GM13977 (cell line): ENCODE measurements at places on chromosomes 5 and 9.

DNA sequence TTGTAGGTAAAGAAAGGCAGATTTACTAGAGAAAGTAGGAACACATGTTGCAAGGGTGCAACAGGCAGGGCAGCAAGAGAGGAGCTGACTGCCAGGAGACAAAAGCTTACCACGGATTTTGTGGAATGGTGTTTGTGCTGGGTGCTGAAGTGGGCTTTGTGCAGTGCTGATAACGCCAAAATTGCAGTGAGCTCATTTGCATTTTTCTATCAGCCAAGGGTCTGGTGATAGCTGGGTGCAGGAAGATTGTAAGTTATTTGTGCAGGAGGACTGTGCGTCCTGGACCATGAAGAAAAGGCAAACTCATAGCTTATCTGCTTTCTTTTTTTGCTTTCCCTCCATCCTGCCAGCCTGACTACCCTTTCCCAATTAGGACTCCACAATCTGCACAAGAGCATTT, 13.6 kb downstream of the CTSL start:
- no peak for DNase-seq

- DNase-seq = no peak
Measured at GRCh38 chr9:126144603-126145456, 181.8 kb upstream of the MVB12B start.

DNA sequence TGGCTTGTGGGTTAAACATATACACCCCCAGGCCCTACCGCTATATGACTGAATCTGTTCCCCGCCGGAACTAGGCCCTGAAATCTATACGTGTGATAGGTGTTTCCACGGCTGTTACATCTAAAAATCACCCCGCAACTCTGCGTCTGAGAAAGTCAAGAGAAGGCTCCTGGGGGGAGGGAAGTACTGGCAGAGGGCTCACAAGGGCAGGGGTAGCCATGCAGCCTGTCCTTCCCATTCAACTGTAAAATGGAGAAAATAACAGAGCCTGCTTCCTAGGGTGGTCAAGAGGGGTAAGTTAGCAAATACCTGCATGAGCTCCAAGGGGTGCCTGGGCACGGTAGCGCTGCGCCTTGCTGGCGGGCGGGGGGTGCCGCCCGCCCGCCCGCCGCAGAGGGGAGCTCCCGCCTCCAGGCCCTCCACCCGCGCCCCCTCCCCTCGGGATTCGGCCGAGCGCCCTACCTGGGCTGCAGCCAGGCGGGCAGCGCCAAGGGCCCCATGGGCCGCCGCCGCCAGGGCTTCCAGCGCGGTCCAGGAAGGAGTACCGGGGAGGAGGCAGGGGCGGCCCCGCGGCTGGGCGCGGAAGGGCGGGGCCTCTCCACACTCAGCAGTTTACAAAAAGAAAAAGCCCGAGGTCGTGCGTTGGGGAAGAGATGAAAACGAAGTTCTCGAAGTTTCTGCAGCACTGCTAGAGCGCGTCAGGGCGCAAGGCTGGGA, at the start of gene HACD4:
TSS of gene HACD4 (minus strand) at position 550 of the 717 bp plus-strand sequence. CDS start at position 500, 50 bp downstream.
- DNase-seq = peak; percentile 82

DNA sequence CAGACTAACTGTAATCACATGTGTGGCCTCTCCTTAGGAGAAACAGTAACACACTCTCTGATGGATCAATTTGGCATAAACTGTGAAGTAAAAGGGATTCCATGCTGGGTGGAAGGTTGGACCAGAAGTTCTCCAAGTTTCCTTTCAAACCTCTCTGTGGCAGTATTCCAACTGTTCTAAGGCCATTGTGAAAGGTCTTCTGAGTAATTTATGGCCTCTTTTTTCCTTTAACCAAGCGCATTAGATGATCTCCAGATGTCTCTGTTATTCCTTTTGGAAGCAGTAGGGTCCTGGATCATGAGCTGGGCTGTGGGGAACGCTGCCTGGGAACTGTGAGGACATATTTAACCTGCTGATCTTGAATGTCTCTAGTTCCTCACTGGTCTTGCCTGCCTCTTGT, 80.6 kb upstream of the IL6ST start:
- DNase-seq = no peak

GRCh38 chr5:153700940-153701339, 210.5 kb downstream of the GRIA1 start:
- DNase-seq = no peak

- DNase-seq = no peak
Measured at GRCh38 chr9:13049223-13049622, 230.3 kb downstream of the MPDZ start.

- no peak for DNase-seq
Measured at GRCh38 chr9:12759761-12760160, 15.1 kb upstream of the LURAP1L start.

GRCh38 chr5:134079748-134080581, 34.5 kb upstream of the TCF7 start:
- no peak for DNase-seq

DNA sequence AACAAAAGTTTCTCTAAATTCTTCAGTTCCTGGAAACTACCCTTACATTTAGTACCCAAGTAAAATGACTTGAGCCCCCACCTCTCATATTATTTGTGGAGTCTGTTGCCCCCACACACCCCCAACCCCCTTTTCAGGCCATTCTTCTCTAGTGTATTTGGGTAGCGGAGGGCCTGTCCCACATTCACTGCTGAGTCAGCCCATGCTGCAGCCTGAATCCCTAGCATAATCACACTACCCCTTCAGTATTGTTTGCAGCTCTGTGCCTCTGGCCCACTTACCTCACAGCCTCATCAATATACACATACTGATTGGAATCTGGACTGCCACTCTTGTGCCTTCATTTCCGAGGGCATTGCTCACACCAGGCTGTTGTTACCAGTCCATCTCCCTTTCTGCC, 26.8 kb downstream of the RGS7BP start:
- no peak for DNase-seq

- DNase-seq = no peak
Measured at GRCh38 chr5:127440831-127441230, 76.6 kb upstream of the PRRC1 start.

DNA sequence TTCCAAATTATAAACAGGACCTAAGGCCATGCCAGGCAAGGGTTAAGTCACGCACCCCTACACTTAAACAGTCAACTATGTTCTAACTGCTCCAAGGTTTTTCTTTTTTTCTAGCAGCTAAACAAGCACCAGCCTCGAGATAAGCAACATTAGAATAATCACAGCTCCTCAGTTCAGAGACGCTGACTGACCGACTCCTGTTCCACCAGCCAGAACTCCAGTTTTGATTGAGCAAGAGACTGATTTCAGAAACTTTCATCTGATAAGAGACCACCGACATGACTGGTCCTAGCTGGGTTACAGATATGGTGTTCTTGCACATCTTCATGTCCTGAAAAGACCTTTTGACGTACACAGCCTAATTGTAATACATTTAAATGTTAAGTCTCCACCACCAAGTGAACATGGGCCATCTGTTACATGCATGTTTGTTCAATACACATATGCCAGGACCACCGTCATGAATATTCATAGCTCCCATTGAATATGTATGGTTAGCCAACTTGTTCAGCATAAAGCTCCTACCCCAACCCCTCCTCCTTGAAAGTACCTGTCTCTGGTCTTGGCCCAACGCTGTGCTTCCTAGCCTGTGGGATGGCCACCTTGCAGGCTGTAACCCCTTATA, 23.7 kb upstream of the OTULINL start:
- no peak for DNase-seq

DNA sequence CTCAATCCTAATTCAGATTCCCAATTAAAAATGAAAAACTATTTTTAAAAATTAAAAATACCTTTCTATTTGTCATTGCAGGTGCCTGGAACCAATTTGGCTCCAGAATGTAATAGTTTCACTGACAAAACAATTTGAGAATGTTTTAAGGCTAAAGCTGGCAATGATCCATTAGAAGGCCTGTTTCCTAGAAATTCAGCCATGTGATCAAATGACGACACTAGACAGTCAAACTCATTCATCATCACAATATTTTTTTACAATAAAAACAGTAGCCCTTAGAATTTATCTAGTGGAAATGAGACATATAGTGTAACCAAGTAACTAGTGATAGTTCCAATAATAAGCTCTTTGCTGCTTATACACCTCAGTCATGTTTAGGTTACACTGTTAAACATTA, 75.4 kb upstream of the MAP3K1 start:
- no peak for DNase-seq

DNA sequence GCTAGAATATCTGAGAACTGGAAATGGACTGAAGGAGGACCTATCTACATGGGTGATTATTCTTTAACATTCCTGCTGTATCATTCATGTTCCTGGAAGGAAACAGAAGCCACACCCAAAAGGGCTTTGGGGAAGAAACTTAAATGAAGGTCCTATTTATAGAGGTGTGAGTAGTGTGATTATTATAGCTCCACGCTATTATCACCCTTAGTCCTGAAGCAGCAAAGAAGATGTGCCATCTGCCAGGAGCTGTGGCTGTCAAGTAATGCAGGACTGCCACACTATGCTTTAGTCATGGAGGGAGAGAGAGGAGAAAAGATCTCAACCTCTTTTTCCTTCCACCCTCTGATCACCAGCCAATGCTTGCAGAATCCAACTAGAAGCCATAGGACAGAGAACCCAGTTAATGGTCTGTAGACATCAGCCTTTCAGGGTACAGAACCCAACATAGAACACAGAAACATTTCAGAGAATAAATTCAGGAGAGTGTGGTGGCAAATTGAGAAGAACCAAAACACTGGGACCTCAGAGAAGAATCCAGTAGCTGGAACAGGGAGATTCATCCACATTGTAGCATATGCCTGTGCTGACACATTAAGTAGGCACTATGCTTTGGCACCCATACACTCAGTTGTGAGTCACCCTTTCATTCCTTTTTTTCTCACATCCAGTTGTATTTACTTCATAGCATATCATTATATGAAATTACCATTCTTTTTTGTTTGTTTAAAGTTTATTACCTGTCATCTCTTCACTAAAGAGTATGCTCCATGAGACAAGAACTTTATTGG, 21.0 kb upstream of the RNF180 start:
- no peak for DNase-seq

GRCh38 chr9:76355886-76356285, 38.3 kb downstream of the RFK start:
- no peak for DNase-seq

GRCh38 chr5:141519605-141520565, 31.0 kb downstream of the PCDHGC5 start:
- no peak for DNase-seq

DNA sequence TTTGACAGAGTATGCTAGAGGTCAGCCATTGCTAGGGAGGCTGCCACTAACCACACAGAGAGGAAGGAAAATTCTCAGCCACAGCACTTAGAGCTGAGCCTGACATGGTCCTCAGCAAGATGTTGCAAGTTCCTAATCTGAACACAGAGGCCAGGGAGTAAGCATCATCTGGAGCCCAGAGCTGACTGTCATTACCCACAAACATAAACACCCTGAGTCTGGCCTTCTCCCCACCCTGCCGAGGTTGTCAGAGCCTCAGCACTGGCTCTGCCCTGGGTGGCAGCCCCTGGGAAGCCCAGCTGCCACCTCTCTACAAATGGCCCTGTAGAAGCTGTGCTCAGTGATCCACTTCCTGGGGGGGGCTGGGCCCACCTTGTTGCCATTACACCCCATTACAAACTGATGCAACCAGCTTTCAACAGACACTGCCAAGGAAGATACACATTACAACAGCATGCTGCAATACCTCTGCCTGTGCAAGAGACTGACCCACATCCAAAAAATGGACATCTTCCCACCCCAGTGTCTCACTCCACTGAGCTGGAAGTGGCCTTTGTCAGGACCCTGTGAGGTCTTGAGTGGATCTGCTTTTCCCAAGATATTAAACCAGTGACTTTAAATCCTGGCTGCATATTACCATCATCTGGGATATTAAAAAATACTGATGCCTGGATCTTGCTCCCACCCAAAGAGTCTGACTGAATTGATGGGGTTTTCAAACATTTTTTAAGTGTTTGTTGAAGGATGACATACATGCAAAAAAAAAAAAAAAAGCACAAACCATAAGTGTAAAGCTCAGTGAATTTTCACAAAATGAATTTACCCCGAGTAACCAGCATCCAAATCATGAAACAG, 33.0 kb downstream of the IRF1 start:
- no peak for DNase-seq

DNA sequence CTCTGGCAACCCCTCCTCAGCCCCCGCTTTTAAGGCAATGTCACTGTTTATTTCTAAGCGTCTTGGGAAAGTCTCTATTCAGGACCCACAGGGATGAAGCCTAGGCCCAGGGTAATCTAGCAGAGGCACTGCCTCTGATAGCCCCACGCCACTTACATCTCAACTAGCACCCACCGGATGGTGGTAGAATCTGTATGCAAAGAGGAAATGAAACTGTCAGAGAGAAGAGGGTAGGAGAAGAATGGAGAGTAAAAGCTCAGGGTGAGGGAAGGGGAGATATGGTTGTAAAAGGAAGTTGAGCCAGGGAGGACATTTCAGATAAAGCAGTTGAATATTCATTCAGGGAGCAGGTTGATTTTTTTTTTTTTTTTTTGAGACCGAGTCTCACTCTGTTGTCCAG, 3.0 kb downstream of the FRRS1L start:
- DNase-seq = no peak

GRCh38 chr9:77975806-77976205, 55.8 kb downstream of the GNAQ start:
- DNase-seq = no peak

DNA sequence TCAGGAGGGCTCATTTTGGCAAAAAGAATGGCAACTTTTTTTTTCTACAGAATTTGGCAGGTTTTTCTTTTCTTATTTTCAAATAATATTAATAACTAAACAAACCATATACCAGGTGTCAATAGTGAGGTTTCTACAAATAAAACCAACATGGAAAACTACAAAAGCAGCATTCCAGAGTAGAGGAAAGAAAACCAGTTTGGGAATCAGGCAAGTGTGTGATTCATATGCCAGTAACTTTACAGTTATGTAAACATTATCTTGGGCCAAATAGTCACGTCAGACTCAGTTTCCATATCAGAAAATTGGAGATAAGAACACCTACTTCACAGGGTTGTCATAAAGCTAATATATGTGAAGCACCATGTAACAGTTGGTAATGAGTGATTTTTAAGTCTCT, 51.7 kb downstream of the FBXW11 start:
- DNase-seq = no peak

GRCh38 chr9:131324736-131325679, 35.5 kb downstream of the PLPP7 start:
- DNase-seq = no peak

DNA sequence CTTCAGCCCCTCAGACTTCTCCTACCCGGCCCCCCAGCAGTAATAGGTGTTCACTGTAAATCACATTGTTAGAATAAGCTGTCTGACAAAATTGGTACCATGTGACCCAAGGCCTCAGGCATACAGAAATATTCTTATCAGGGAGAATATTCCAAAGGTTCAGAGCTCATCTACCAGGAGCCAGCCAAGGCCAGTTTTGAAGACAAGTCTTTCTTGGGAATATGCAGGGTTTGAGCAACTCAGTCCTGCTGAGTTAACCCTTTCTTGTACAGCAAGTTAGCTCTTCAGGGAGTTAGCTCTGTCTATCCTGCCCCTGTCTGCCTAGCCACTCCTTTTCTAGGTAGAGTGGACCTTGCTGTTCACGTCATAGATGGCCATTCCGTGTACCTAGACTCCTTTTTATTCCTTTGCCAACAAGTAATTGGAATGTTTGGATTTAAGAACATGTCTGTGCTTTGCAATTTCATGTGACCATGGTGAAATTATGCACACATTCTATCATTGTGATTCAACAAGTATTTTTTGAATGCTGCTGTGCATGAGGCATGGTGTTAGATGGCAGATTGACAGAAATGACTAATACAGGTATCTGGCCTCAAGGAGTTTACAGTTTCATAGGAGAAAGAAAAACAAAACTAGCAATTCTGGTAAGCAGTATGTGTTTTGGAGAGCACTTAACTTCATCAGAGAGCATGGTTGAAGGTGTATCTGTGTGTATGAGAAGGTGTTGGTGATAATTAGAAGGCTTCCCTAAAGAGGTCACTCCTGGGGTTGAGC, 22.6 kb downstream of the TGFBR1 start:
- no peak for DNase-seq
